ENCODE measurements at places on chromosomes 1 and 21.

DNA sequence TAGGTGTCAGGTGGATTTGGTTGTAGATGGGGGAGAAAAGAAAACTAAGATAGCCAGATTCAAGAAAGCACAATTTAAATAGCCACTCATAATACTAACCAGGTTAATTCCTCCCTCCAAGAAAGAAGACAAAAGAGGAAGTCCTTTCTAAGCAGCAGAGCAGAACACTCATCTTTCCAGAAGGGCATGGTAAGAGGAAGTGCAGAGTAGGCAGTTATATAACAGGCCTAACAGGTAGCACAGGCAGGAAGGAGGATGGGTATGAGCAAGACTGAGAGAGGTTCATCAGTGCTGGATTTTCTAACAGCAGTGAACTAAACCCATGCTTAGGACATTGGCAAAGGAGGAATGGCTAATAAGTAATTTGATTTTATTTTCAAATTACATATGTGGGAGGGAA is 517.5 kb downstream of the PLPP3 start:
- no peak for DNase-seq

GRCh38 chr1:4664606-4665005 is 10.2 kb downstream of the AJAP1 start:
- DNase-seq, result no peak

DNA sequence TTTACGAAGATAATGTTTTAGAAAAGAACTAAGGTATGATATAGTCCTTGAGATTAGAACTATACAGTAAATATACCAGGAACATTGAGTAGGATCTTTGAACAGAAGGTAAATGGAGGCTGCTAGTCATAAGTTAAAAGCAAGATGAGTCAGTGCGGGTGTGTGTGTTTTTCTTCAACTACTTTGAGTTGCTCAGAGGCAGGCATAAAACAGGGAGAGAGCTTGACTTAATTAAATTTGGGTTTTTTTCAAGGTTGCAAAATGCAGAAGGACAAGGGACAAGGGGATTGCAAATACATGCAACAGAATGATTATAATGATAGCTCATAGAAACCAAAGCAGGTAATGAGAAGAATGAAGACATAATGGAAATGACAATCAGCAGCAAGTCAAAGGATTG is 815.1 kb downstream of the NCAM2 start:
- no peak for DNase-seq

- DNase-seq, result no peak
Observed at GRCh38 chr1:41805771-41806471, 112.8 kb downstream of the HIVEP3 start.

DNA sequence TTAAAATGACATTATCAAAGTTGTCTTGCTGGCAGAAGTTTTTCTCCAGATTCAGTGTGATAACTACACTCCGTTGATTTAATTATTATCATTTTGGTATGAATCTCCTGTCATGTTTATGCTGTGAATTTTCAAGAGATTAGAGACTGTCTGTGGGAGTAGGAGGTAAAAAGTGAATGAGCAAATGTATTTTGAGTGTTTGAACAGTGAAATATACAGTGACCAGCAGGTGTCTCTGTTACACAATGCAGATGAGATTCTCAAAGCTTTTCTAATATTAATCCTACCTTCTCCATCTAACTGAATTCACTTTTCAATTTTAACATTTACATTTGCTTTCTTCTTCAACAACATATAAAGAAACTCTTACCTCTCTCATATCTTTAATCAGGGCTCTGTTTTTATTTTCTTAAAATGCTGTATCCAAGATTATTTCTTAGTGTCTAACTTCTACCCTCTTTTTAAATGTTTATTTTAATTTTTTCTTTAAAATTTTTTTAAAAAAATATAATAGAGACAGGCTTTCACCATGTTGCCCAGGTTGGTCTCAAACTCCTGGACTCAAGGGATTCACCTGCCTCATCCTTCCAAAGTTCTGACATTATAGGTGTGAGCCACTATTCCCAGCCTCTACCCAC is 20.9 kb upstream of the HSPA13 start:
- DNase-seq, result peak; percentile 73

- no peak for DNase-seq
Observed at GRCh38 chr1:24806588-24806987, 61.3 kb downstream of the CLIC4 start.

GRCh38 chr1:33741749-33742148 is 122.1 kb upstream of the HMGB4 start:
- DNase-seq, result no peak

GRCh38 chr1:219629296-219629880 is 16.5 kb upstream of the ZC3H11B start:
- DNase-seq, result peak; percentile 41

DNA sequence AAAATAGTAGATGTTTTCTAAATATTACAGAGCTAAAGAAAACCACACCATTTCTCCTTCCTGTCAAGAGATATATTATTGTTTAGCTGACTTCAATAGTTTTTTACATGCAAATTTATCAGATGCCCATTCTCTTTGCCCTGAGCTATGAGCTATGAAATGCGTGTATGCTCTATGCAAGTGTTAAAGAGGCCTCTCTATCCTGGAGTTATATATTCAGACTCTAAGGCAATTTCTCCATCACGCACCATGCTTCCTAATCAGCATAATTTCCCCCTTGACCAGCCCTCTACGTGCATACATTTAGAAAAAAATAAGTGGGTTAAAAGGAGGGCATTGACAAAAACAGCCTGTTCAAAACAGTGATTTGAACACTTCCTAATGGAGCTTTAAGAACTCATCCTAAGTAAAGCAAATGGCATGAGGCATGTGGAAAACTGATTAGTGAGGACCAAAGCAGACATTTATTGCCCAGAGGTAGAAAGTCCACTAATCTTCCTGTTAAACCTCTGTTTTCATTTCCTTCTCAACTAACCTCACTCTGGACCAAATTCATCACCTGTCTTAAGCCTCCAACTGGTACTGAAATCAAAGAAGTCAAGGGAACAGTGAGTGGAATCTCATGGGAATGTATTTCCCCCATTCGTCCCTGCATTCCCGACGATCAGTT is 565.8 kb upstream of the PKN2 start:
- no peak for DNase-seq

DNA sequence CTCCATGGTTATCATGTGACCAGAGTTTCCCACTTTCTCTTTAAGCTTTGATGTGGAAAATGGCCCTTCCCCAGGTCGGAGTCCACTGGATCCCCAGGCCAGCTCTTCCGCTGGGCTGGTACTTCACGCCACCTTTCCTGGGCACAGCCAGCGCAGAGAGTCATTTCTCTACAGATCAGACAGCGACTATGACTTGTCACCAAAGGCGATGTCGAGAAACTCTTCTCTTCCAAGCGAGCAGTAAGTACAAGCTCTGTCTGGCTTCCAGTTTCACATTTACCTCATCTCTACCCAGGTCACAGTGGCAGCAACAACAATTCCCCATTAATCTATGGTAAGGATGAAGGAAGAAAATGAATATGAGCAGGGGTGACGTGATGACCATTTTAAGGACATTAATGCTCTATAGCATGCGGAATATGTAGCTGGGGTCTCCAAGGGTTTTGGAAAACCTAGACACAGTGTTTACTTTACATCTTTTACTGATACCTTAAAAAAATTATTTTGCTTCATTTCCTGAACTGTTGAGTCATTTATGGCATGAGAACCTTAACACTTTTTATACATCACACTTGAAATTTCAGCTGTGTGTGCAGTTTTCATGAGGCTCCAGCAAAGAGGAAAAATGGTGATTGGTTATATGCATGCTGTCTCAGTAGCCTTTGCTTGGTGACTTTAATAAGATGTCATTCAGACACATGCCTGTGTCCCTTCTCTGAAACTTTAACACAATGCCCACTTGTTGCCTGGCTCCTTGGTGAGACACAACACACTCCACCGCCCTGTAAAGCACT is 286.3 kb upstream of the SGIP1 start:
- DNase-seq, result no peak

GRCh38 chr1:66402194-66402593 is 131.8 kb upstream of the SGIP1 start:
- DNase-seq, result no peak

DNA sequence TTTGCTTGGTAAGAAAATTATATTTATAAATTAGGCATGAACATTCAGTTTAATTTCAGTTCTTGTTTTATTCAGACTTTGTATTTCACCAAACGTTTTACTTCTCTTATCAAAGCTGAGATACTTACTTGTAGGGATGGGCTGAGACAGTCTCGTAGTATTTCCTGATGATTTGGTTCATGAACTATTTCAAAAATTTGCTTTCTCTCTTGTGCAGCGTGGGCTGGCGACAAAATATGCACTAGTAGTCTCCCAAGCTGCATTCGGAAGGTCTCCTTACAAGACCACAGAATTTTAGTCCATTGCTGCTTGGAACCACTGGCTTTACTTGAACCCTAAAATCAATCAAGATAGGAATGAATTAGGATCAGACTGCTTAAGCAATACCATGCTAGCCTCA is 91.7 kb upstream of the GNG4 start:
- no peak for DNase-seq

- DNase-seq, result no peak
Observed at GRCh38 chr1:221347706-221348105, 394.2 kb downstream of the DUSP10 start.

DNA sequence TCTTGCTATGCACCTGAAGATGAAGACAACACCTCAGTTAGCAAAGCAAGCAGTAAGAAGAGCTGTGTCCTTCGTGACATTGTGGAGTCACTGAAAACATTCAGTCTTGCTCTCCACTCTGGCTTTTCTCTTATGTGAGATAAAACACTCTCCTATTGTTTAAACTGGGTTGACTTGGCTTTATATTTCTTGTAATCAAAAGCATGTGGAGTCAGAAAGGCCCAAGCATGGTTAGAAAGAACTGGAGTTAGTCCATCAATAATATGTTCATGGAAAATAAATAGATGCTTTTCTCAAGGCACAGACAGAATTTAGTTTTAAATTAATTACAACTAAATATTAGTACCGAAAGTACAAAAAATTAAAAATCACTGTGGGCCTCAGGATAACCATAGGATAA is 61.7 kb downstream of the UBE2U start:
- no peak for DNase-seq

DNA sequence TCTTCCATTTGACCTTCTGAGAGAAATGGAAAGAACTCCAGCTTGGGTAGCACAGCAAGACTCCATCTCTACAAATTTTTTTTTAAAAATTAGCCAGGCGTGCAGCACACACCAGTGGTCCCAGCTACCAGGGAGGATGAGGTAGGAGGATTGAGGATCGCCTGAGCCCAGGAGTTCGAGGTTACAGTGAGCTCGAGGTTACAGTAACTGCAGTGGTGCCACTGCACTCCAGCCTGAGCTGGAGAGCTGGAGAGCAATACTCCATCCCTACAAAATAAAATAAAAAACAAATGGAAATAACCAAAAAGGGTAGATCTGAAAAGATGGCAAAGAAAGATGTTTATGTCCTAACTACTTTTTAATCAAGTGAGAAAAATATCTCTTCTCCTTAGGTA is 14.5 kb downstream of the POGZ start:
- DNase-seq, result no peak

- no peak for DNase-seq
Observed at GRCh38 chr1:65341381-65341780, 32.0 kb downstream of the DNAJC6 start.

DNA sequence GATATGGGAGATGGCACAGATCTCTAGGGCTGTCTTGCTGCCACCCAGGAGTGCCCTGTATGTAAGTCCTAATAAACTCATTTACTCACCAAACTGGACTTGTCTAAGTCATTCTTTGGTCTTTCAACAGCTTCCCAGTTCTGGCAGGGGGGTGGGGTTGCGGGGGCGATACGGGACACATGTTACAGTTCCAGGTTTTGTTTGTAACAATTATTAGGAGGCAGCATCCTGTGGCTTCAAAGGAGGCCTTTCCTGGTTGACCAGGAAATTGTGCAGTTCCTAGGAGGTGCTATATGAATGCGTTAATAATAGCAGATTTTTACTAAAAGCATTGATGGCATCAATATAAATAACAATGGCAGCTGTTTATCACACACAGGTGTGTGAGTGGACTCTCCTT is 42.7 kb upstream of the TRIM45 start:
- DNase-seq, result no peak

DNA sequence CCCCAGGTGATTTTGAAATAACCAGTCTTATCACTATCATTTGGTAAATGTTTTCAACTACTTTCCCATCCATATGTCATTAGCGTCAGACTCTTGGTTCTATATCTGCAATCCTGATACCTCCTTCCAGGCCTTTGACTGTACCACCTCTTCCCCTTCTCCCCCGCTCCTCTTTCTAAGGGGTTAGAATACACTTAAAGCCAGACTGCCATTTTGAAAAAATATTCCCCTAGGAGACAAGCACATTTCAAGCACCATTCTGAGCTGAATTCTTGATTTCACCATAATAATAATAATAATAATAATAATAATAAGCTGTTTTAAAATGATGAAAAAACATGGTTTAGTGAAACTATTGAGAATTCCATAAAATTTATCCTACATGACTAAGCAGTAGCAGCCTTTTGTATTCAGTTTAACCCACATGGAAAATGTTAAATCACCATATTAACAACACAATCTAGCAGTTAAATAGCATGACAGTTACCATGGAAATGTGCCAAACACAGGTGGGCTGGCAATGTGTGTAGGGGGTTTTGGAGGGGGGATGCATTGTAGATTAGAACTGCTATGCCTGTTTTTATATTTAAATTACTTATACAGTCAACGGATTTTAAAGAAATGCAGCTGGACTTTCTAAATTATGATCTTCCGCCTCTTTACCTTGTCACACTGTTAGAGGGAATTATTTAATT is 480.2 kb upstream of the DEPDC1 start:
- no peak for DNase-seq

DNA sequence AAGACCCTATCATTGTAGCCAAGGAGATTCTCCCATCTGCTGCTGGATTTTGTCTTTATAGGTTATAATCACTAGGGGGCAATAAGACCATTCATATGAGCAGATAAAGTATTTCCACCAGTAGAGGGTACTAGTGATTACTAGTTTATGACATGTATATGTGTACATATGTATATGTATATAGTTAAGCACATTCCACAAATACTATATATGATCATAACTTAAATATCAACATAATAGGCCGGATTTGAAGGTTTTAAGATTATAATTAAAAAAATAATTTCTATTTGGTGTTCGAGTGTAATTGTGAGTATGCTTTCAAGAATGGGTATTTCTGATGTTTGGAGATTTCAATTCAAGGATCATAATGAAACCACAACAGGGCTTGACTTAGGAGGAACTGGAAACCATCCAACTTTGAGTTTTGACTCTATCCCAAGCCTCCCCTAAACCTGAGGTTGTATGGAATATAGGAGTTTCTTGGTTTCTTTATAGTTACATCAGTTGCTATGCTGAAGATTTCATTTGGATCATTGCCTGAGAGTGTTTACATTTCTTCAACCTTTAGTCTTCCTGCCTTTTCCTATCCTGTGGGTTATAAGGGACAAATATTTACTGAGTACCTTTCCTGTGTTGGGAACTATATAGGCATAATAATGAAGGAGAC is 16.9 kb downstream of the TCEANC2 start:
- peak; percentile 21 for DNase-seq

- DNase-seq, result no peak
Observed at GRCh38 chr1:237932816-237933215, 42.1 kb upstream of the ZP4 start.

DNA sequence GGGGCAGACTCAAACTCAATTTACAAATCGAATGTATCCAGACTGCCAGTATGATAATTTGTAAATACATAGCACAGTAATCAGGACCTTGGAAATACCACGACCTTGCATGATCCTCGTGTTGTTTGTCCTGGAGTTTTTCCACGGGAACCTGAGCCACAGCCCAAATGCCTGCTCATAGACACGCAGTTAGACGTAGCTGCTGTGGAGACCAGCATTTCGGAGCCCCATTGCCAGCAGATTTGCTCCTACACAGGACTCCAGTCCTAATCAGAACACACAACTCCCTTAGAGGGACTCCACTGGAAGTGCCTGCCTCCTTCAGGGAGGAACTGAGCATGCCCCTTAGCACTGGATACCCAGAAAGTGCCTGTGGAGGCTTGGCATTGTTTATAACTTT is 163.2 kb downstream of the GALNT2 start:
- DNase-seq, result no peak

Measured in suppressor macrophage (primary cell).